ENCODE measurements at places on chromosomes 7 and 10.
A peak's percentile ranks its signal among the peaks of the same experiment; 100 is the strongest.

DNA sequence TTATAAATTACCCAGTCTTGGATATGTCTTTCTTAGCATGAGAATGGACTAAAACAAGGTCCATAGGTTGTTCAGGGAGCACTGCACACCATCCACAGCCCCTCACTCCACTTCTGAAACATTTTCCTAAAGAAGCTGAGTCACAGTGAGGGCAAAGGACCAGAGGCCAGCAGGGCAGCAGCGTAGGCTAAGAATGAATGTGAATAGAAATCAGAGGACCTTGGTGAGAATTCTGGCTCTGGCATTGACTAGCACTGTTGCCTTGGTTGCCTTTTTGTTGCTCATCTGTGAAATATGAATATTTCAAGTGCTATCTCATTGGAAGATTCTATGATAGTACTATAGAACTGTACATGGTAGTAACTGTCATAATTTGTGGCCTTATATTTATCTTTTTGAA is 41.7 kb upstream of the TOMM7 start:
- no peak for DNase-seq

- DNase-seq = no peak
Measured at GRCh38 chr7:44103566-44103922, 601 bp upstream of the AEBP1 start.

GRCh38 chr7:68050627-68051026 is 1054.0 kb downstream of the TYW1 start:
- no peak for DNase-seq

GRCh38 chr10:56698506-56698905 is 337.4 kb upstream of the ZWINT start:
- no peak for DNase-seq

DNA sequence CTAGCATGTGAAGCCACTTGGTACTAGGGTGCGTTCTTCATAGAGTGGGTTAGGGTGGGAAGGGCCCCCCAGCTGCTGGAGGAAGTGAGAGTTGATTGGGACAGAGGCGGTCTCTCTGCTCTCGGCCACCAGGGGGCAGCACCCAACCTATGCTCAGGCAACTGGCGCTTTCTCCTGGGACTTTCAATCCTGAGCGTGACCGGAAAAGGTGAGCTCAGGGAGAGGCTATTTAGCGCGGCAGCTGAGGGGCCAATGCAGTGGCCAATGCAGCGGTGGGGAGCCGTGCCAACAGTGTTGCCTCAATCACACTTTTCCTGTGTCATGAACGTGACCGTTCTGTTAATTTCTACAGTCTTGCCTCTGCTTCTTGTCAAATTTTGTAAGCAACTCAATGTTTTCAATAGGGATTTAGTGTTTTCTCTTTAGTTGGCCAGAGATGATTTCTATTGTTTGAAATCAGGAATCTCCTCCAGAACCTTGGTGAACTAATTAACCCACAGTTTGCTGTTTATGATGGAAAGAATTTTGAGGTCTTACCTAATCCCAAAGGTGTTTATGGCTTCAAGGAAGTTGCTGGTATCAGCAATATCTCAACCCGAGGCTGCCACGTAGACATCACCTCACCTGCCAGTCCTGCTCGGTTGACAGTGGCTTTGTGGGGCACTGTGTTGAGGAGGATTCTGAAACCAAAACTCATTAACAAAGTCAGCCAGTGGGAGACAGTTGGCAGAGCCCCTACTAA is 67.9 kb upstream of the PDZD8 start:
- DNase-seq = peak; percentile 2

- DNase-seq = no peak
Measured at GRCh38 chr10:63889803-63890202, 368.6 kb downstream of the REEP3 start.

GRCh38 chr10:91643700-91644099 is 10.8 kb upstream of the PPP1R3C start:
- DNase-seq = no peak

GRCh38 chr7:80942261-80943041 is 23.6 kb upstream of the SEMA3C start:
- no peak for DNase-seq

DNA sequence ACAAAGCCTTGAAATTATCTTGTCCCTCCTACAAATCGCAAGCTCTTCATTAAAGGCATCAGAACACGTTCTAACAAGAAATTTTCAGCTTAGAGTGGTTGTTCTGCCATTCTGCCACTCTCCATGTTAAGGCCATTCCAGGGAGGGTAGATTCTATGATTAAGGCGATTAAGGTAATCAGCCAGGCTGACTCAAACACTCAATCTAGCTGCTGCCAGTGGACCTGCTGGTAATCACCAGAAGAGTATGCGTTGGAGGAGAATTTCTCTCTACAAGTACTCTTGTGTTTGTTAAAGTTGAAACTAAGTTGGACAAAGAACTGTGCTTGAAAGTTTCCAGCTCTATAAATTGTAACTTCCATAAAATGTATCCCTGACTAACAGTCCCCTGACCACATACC is 149.2 kb upstream of the COL1A2 start:
- no peak for DNase-seq

- DNase-seq = no peak
Measured at GRCh38 chr10:33244354-33244967, 90.0 kb downstream of the NRP1 start.

DNA sequence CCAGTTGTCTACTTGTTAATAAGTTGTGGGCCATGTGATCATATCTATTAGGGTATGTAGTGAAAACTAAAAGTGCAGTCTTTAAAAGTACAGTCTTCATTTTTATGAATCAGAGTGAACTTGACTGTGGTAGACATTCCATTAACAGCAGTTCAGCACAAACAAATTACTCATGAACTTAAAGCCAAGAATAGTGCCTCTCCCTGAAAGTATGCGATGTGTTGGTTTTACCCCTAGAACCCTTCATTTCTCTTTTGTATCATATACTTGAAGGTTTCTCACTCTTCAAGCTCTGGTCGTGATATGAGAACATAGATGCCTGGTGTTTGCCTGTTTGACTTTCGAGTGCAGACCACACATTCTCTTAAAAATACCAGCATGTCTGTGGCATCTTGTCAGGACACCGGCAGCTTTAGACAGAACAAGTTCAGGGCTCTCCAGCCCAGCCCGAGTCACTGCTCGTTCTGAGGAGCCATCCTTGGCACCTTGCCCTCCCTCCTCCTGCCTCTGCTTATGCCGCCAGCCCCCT is 159.3 kb downstream of the LCOR start:
- DNase-seq = no peak

DNA sequence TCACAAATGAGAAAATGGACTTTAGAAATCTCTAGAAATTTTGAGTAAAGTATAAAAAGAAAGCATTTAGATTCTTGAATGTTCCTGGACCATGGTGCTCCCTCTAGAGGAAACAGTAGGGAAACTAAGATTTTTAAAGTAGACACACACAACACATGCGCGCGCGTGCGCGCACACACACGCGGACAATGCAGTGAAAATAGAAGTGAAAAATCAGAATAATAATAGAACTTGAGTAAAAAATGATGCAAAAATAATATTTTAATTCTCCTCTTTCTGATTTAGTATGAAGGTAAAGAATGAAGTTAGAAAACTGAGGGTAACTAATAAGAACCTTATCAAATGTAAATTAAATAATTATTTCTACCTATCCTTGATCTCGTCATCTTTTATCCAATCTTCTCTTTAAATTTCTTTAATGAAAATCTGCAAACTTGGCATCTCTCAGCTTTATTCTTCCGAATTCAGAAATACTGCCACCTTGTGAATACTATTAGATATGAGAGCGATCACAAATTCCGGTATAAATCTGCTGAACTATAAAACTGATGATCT is 117.0 kb upstream of the AMPH start:
- no peak for DNase-seq

DNA sequence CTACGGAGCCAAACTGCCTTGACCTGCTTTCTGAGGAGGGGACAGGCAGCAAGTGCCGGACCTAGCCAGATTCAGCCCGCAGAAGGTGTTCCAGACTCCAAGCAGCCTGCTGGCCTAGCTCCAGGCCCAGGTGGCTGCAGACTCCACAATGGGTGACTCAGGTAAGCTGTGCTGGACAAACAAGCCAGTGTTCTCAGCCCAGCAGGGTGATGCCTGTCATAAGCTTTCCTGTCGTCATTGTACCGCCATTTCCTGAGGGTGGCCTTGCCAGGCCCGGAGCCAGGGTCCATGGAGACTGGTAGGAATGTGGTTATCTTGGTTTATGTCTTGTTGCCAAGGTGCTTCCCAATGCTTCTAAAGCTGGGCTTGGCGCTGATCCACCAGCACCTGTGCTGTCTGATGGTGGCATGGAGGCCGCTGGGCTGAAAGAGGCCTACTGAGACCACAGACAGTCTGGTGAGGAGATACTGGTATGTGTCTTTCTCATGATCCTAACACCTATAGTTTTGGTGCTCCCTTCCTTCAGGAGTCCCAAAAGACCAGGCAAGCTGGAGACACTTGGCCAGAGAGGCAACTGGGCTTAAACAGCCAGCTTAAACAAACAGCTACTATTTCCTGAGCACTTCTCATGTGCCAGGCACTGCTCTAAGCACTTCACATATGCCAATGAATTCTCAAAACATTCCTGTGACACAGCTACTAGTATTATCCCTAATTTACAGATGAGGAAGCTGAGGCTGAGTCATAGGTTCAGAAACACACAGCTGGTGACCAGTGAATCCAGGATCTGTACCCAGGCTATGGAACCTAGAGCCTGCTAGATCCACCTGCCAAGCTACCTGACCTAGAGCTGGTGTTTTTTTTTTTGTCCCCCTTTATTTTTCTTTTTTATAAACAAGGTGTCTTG is 42.0 kb downstream of the ZC3HC1 start:
- DNase-seq = peak; percentile 35

DNA sequence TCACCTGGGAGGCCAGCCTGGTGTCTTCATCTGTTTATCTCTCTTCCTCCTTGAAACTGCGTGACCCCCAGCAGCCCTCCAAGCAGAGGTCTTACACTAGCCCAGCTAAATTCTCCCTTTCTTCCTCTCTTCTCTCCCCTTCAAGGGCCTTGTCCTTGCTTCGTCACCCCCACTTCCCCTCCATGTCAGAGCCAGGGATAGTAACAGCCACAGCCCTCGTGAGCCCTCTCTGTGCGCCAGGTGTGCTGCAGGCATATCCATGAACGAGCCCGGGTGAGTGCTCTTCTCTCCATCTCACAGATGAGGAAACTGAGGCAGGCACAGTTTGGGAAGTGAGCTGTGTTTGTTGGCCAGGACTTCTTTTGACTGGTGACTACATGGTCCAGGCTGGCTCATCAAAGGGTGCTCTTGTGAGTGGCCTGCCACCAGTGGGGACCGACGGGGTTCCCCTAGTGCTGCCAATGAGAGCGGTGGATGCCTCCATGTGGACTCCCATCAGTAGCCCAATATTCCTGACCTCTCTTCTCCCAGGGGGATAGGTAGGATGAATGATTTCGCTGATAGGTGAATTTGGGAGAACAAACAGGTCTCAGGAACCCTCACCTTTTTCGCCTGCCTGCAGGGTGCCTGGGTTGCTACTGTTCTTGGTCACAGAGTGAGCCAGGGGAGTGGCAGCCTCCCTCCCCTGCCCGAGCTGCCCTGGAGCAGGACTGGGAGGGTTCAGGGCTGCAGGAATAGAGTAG is 38.1 kb downstream of the ADRA2A start:
- no peak for DNase-seq

GRCh38 chr7:101874028-101874427 is 56.6 kb downstream of the CUX1 start:
- DNase-seq = no peak

- DNase-seq = no peak
Measured at GRCh38 chr7:48207155-48207675, 36.0 kb downstream of the ABCA13 start.

DNA sequence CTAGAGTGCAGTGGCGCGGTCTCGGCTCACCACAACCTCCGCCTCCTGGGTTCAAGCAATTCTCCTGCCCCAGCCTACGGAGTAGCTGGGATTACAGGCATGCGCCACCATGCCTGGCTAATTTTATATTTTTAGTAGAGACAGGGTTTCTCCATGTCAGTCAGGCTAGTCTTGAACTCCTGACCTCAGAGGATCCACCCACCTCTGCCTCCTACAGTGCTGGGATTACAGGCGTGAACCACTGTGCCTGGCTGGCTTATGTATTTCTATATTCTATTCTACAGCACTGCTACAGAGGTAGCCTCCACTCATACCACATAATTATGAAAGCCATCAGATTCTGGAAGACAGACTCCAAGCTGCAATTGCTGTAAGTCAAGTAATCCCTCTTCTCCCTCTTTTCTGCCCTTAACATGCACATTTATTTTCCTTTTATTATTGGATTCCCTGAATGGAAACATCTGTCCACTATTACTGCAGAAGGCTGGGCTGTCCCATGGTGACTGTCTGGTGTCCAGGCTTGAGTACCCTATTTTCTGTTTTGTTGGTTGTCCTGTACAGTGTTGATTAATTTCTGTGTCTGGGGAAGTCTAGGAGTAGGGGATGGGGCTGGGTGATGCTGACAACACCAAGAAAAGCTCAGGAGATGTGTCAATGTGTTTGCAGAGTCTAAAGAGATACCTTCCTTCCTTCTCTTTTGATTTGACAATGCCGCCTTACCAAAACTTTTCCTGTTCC is 5.8 kb upstream of the ZNF487 start:
- no peak for DNase-seq

GRCh38 chr7:66039094-66039670 is 36.4 kb upstream of the ASL start:
- no peak for DNase-seq

GRCh38 chr10:52566471-52567246 is 205.9 kb downstream of the MBL2 start:
- DNase-seq = no peak

GRCh38 chr7:108468246-108468645 is 12.0 kb upstream of the NRCAM start:
- no peak for DNase-seq

GRCh38 chr7:130363026-130363847 is 17.1 kb upstream of the CPA1 start:
- no peak for DNase-seq

DNA sequence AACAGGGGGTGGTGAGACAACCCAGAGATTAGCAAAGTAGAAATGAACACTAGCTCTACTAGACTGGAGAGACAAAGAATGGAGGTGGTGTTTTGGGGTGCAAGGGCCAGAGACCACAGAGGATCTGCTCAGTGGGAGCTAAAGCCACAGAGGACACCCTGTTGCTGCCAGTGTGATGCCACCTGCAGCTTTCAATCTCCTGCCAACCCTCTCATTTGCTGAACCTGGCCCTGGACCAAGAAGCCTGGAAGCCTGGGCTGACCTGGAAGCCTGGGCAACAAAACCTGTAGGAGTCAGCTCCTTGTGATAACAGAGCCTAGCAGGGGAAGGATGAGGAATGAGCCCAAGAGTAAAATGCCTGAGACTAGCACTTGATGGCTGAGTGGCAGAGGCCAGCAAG is 81.1 kb upstream of the ADO start:
- DNase-seq = no peak

GRCh38 chr10:103416436-103417147 is 20.2 kb downstream of the PDCD11 start:
- no peak for DNase-seq

- no peak for DNase-seq
Measured at GRCh38 chr10:21534604-21535493, 817 bp downstream of the MLLT10 start.

- DNase-seq = no peak
Measured at GRCh38 chr10:86449926-86450558, 71.5 kb downstream of the WAPL start.

Measured in NCI-H2107 (cell line).